Prostate gland (tissue), 2 donors: ENCODE measurements at places on chromosomes 2 and 18. TPM values are rescaled to one million over a fixed set of nuclear protein-coding genes. Genes with fewer than 3 reads are reported as not detected.

DNA sequence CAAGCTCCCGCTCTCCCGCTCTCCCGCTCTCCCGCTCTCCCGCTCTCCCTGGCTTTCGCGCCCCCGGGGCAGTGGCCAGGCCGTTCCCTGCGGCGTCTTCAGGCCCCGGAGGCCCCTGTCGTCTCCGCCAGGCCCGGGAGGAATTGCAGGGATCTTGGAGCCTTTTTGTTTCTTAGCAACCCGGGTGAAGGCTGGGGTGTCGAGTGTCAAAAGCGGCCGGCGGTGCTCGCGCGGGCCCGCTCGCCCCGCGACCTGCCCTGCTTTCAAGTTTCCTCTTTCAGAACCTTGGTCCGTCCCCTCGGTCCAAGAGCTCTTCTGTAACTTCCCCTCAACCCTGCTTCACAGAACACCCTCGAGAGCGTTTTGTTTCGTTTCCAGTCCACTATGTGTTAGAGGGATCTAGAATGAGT lies 1.4 kb downstream of the RNF138 start:
- H3K4me3 ChIP-seq, result peak overlapping the region; percentile 93
- H3K4me1 ChIP-seq, result no peaks in the 10 kb centered on the region
- peak overlapping the region; percentile 100 for H3K27ac ChIP-seq
- DNase-seq, result peak; percentile 41
- no peaks in the 10 kb centered on the region for H3K36me3 ChIP-seq
- H3K27me3 ChIP-seq, result no peaks in the 10 kb centered on the region

DNA sequence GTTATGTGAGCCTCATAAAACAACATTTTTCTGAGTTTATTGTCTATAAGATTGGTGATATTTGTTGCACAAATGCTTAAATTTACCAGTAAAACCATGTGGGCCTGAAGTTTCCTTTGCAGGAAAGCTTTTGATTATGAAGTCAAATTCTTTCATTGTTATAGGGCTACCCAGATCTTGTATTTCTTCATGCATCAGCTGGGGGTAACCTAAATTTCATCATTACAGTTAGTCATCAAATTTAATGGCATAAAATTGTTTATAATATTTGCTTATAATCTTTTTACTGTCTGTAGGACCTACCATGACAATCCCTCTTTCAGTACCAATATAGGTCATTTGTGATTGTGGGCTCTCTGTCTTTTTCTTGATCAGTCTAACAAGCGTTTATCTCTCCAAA lies 47.8 kb downstream of the SMAD2 start:
- no peak overlapping the region for H3K4me3 ChIP-seq
- H3K27me3 ChIP-seq, result no peaks in the 10 kb centered on the region
- no peaks in the 10 kb centered on the region for H3K36me3 ChIP-seq
- DNase-seq, result no peak
- no peak overlapping the region for H3K27ac ChIP-seq

- H3K4me1 ChIP-seq, result no peaks in the 10 kb centered on the region
- H3K27ac ChIP-seq, result no peak overlapping the region
- no peaks in the 10 kb centered on the region for H3K27me3 ChIP-seq
- no peaks in the 10 kb centered on the region for H3K36me3 ChIP-seq
Measured at GRCh38 chr2:111698743-111699554, 185.0 kb downstream of the ANAPC1 start.

- H3K4me1 ChIP-seq, result peaks cover 8% of the 10 kb centered on the region
- H3K27ac ChIP-seq, result peak overlapping the region; percentile 76
- H3K27me3 ChIP-seq, result no peaks in the 10 kb centered on the region
- no peak overlapping the region for H3K4me3 ChIP-seq
Measured at GRCh38 chr2:223841436-223842190, 4.2 kb upstream of the AP1S3 start.

GRCh38 chr18:46262856-46263255 lies 158.7 kb downstream of the HAUS1 start:
- no peak overlapping the region for H3K27ac ChIP-seq
- no peak overlapping the region for H3K4me3 ChIP-seq
- no peaks in the 10 kb centered on the region for H3K4me1 ChIP-seq
- no peaks in the 10 kb centered on the region for H3K36me3 ChIP-seq

DNA sequence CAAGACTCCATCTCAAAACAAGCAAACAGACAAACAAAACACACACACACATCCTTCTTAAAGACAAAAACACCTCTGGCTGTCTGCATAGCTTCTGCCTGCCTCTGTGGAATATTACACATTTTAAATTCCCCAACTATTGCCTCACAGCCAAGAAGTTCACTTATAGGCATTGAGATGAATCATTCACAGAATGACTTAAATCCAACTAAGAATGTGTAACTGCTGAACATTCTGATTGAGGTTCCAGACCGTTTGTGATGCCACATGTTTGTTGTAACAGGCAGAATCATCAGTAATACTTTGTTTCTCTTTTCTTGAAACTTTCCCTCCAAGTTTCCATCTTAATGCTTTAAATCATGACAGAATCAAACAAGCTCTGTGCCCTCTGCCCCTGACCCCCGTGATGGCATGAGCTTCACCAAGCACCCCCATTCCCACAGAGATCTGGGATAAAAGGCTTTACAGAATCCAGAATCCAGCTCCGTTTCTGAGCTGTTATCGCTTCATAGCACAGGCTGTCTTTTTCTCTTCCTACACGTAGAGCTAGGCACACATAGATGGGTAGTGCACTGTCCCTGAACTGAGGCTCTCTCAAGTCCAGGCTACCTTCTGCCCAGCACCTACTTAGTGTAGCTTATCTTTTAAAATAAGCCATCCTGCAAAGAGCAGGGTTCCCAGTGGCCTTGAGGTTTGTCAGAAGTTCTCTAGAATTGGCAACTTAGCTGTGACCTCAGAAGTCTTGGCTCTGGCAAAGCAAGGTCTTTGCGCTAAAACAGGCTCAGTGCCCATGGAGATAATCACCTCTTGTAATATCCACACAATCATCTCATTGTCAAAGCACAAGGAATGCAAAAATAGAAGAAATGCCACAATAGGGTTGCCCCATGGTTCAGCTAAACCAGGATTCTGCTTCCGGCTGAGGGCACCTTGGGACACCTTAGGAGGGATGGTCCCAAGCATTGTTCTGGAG lies 32.9 kb downstream of the EPAS1 start:
- no peaks in the 10 kb centered on the region for H3K27me3 ChIP-seq
- no peaks in the 10 kb centered on the region for H3K36me3 ChIP-seq
- no peaks in the 10 kb centered on the region for H3K4me1 ChIP-seq
- DNase-seq, result no peak
- no peak overlapping the region for H3K4me3 ChIP-seq
- H3K27ac ChIP-seq, result no peak overlapping the region

DNA sequence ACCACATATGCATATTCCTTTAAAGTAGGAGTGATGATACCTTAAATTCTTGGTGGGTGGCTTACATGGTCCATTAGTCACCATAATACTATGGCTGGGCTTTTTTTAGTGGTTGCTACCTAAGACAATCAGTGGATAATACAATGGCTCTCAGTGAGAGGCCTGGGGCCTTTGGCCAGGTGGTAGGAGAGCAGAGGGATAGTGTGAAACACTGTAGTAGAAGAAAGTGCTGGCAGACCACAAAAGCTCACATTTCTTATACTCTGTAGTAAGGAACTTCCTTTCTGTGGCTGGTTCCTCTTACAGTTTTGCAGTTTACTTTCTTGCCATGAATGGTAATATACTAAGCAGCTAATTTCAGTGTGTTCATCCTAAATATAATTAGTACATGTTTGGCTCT lies 583.5 kb downstream of the XIRP2 start:
- H3K4me1 ChIP-seq, result no peaks in the 10 kb centered on the region
- H3K27ac ChIP-seq, result no peak overlapping the region
- H3K4me3 ChIP-seq, result no peak overlapping the region
- DNase-seq, result no peak
- no peaks in the 10 kb centered on the region for H3K27me3 ChIP-seq

- no peaks in the 10 kb centered on the region for H3K27me3 ChIP-seq
- no peak overlapping the region for H3K4me3 ChIP-seq
- no peak for DNase-seq
- no peaks in the 10 kb centered on the region for H3K36me3 ChIP-seq
- no peaks in the 10 kb centered on the region for H3K4me1 ChIP-seq
Measured at GRCh38 chr2:199830531-199830930, 20.5 kb downstream of the FTCDNL1 start.

GRCh38 chr2:4151521-4151920 lies 448.1 kb downstream of the DCDC2C start:
- H3K4me1 ChIP-seq, result no peaks in the 10 kb centered on the region
- no peaks in the 10 kb centered on the region for H3K27me3 ChIP-seq
- no peak for DNase-seq
- no peak overlapping the region for H3K27ac ChIP-seq

GRCh38 chr2:234677758-234678538 lies 181.1 kb upstream of the ARL4C start:
- no peak overlapping the region for H3K4me3 ChIP-seq
- H3K36me3 ChIP-seq, result no peaks in the 10 kb centered on the region
- no peak for DNase-seq
- H3K27me3 ChIP-seq, result no peaks in the 10 kb centered on the region

DNA sequence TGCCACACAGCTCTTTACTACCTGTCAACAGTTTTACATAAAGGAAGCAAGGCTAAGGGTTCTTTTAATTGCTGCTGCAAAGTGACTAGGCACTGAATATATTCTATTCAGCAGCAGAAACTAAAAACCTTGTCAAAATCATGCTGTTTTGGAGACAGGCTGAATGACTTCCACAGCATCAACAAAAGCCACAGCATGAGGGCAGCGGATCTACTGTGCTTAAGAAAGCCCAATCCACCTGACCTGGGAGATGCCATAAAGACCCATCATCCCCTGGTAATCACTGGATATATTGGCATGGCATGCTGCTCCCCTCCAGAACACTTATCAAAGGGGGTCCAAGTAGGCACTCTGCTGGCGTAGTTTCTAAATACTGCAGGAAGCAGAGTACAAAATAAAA lies 715.1 kb upstream of the SLC8A1 start:
- H3K27ac ChIP-seq, result no peak overlapping the region
- H3K36me3 ChIP-seq, result no peaks in the 10 kb centered on the region
- no peak for DNase-seq
- H3K4me3 ChIP-seq, result no peak overlapping the region
- no peaks in the 10 kb centered on the region for H3K27me3 ChIP-seq

DNA sequence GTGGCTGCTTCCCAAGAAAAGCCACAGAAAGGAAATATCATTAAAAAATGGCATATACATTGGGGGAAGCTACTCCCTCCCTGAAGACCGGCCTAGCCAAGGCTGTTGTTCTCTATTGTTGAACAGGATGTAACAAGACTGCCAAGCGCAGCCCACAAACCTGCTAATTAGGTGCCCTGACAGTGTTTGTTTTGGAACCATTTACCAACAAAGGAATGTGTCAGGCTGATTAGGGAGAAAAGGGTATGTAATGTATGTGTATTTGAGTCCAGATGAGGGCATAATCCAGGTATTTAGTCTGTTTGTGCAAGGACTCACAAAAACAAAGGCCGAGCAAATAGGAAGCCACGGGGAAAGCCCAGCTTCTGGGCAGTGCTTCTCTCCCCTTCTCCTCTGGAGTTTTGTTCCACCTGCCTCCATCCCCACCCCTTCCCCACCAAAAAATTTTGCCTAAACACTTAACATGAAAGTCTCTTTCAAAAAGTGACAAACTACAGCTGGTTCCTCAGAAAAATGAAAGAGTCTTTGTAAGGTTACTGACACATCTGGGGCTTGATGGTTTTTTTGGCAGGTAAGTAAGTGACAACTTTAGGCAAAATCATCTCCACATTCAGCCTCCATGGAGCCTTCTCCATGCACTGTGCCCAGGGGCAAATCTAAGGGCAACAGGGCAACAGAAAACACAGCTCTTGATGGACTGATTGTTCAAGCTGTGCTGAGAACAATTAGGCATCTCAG lies 78.3 kb upstream of the FZD5 start:
- no peak overlapping the region for H3K4me3 ChIP-seq
- H3K27me3 ChIP-seq, result no peaks in the 10 kb centered on the region
- peak; percentile 86 for DNase-seq
- peak overlapping the region; percentile 73 for H3K27ac ChIP-seq
- peaks cover 5% of the 10 kb centered on the region for H3K4me1 ChIP-seq

- H3K4me1 ChIP-seq, result peaks cover 5% of the 10 kb centered on the region
- H3K36me3 ChIP-seq, result no peaks in the 10 kb centered on the region
- peaks cover 14% of the 10 kb centered on the region for H3K27me3 ChIP-seq
Measured at GRCh38 chr2:70771446-70771845, 3.4 kb upstream of the ADD2 start.

DNA sequence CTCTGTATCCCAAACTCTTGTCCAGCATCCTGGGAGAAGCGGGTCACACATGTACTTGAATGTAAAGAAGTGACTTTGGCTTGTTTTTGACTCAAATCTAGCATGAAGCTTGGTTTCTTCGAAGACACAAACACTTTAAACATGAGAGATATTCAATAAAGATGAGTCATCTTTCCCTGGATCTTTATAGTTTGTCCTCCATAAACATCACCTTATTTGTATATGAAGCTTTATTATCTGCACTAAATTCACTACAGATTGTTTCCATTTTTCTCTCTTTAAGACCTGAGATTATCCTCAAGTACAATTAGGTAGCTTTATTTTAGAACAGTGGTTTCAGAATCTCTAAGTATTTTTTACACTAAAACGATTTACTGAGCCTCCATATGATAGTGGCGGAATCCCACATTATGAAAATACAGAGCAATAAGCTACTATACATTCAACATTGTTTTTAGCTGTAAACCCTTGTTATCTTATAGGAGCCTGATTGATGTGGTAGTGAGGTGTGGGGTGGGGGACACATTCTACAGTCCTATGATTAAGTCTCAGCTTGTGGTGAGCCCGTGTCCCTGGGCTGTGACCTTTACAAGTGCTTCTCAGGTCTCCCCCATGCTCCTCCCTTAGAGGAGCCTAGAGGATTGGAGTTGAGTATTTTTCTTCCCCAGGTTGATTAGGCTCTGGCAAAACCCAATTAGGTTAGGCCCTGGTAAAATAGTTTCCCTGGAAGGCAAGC lies 79.6 kb upstream of the RAPGEF4 start:
- H3K4me1 ChIP-seq, result no peaks in the 10 kb centered on the region
- no peaks in the 10 kb centered on the region for H3K27me3 ChIP-seq
- no peak for DNase-seq
- H3K36me3 ChIP-seq, result no peaks in the 10 kb centered on the region
- H3K4me3 ChIP-seq, result no peak overlapping the region

- peak overlapping the region; percentile 58 for H3K27ac ChIP-seq
- no peaks in the 10 kb centered on the region for H3K4me1 ChIP-seq
Measured at GRCh38 chr2:239291475-239292350, 109.1 kb downstream of the HDAC4 start.

GRCh38 chr18:6220129-6220528 lies 194.6 kb downstream of the L3MBTL4 start:
- H3K36me3 ChIP-seq, result no peaks in the 10 kb centered on the region
- H3K27ac ChIP-seq, result no peak overlapping the region
- no peaks in the 10 kb centered on the region for H3K4me1 ChIP-seq
- no peaks in the 10 kb centered on the region for H3K27me3 ChIP-seq
- H3K4me3 ChIP-seq, result no peak overlapping the region

DNA sequence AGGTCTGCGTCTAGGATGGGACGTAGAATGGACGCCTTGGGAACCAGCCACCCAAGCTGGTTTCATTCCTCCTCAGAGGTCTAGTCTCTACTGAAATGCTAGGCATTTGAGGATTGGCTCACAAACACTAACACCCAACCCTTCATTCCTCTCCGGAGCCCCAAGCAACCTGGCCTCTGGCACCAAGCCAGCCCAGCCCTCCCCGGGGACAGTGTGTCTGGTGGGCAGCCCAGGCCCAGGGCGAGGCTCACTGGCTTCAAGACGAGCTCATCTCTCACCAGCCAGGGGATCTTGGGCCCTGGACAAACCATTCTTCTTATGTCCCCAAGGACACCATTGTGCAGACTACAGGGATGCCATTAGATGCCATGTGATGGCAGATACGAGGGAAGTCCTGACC lies 182.5 kb downstream of the CTIF start:
- no peak overlapping the region for H3K27ac ChIP-seq
- H3K27me3 ChIP-seq, result no peaks in the 10 kb centered on the region
- H3K4me3 ChIP-seq, result no peak overlapping the region

Gene GALNT13
- total RNA-seq, result 0.87 TPM

Gene ABCB11
- 1.2 TPM for total RNA-seq

Gene STK11IP
- total RNA-seq, result 18.3 TPM

Gene PLEKHH2
- total RNA-seq, result 25.2 TPM

Gene GPR17
- not detected for total RNA-seq

Gene RGPD5
- total RNA-seq, result 13.3 TPM
